T-helper 1 cell (primary cell): ENCODE measurements at places on chromosomes 2 and 18.

DNA sequence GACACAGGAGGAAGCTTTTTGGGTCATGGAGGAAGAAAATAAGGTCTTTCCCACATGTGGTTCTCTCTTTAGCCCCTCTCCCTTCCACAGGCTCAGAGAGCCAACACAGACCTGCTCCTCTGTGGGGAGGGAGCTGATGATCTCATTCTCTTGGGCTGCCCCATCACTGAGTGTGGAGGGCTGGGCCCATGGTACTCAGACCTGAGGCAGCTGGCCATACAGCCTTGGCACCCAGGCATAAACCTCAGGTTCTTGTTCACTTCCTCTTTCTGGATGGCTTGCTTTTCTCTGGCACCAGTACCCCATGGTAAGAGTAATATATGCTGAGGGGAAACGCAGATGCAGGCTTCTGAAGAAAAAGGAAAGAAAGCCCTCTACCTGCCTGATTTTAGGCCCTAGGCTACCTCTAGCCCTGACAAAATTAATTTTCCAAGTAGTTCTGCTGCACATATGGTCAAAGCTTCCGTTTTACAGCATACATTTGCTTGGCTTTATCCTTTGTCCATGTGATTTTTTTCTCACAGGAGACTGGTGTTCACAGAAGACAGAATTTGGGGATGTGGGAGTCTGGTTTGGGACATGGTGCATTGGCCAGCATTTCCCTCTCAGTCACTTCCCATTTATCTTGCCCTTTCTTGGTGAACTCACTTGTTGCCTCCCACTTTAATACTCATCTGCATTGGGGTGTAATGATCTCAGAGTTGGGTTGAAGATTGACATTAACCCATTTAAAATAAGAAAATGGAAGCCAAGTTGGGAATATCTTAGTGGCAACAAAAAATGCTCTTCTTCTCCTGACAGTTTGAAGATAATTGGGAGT is 11.1 kb downstream of the DHRS9 start:
- no peak for DNase-seq

- DNase-seq: no peak
These were observed 32.6 kb upstream of the NPC1 start for GRCh38 chr18:23618862-23619387.

DNA sequence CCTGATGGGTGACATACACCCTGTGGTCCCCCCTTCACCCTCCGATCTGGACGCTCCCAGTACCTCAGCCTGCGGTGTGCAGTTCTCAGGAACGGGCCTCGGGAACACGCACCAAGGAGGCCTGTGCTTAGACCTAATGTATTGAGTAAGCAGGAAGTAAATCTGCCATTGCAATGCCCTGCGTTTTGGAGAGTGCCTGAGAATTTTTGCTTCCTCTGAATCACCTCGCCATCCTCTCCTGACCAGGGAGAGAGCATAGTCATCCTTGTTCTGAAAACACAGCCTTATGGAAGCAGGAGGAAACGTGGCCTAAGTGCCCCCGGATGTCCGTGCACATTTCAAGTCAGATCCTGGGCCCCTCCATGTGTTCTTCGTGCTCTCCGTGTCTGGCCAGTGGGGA is 272.2 kb downstream of the NDUFA10 start:
- no peak for DNase-seq

GRCh38 chr2:158969715-158970240 is 1.3 kb downstream of the TANC1 start:
- DNase-seq: no peak

- no peak for DNase-seq
These were observed 480.1 kb upstream of the TCF4 start for GRCh38 chr18:56067969-56068671.

DNA sequence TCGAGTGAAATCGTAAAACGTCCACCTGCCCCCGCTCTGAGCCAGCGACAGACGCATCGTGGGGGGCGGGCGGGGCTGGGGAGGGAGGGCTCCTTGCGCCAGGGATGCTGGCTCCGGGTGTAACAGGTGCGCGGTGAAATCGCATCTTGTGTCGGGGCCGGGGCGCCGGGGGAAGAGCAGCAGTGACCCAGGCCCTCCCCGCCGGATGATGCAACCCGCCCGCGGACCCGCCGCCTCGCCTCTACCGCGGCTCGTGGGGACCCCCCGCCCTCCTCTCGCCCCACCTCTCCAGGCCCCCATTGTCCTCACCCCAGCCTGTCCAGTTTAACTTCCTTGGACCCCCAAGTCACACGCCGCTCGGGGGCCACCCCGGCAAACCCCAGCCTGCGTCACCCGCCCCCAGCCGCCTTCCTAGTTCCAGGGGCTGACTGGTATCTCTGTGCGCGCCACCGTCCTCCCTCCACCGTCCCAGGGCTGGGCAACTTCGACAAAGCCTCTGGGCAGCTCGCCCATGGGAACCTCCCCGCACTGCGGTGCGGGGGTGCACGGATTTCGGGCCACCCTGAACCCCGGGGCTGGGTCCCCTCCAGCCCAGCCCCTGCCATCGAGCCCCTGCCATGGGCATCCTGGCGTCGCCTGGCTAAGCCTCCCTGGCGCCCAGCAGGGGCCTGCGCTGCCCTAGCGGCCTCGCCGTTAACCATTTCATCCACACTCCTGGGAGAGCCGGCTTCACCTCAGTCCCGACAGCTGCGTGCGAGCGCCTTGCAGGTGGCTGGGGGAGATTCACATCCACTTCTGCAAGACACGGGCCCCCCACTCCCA is 799 bp upstream of the KIF1A start:
- no peak for DNase-seq

DNA sequence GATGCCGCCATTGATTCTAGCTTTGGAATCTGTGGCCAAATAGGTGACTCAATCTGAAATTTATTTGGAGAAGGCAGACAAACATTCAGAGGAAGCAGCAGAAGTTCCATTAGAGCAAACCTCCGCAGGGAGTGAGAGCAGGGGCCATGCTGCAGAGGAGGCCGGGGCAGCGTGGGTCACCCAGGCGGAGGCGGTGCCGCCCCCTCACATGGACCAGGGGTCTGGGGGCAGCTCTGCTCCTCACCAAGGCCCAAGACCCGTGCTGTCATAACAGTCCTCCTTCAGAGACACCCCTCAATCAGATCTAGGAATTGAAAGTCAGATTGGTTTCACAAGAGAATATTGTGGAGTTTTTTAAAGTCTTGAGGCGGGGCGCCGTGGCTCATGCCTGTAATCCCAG is 92.4 kb downstream of the GBX2 start:
- no peak for DNase-seq

GRCh38 chr2:38740851-38741731 is 10.1 kb downstream of the SRSF7 start:
- no peak for DNase-seq

DNA sequence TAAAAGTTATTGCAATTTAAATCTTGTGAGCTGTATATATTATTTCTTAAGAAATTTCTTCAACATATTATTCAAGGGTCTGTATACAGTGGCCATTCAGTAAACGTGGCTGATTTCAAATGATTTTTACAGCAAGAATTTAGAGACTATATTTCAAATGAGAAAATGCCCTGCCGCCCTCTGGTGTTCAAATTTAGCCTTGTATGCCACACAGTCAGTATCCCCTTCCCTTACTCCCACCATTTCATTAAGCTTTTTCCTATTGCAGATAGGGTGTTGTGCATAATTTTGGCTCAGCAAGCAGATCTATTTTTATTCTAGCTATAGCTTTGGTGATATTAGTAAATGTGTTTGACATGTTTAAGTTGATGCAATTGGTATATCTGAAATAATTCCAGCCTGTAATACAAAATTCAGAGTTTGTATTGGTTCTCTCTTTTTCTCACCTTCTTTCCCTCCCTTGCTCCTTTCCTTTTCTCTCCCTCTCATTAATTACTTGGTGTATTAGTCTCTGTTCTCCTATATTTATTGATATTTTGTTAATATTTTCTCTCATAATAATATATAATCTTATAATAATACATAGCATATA is 22.8 kb upstream of the SCN7A start:
- DNase-seq: no peak

DNA sequence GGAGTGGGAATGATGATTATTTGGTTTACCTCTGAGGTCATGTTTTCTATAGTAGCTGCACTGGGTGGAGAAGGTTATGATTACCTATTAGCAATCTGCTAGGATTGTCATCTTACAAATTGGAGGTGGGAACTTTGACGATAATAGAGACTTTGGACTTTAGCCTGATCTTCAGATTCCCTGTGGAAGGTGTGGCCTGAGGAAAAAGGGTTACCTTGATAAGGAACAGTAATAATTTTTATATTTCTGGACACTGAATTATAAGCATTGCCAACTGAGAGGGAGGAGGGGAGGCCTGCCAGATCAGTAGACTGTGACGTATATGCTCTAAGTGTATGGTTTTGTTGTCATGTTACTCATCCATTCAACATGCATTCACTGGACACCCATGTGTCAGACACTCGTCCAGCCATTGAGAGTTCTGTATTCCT is 183.4 kb upstream of the FOSL2 start:
- no peak for DNase-seq

GRCh38 chr2:5377323-5377722 is 314.9 kb upstream of the SOX11 start:
- no peak for DNase-seq

- peak; percentile 74 for DNase-seq
These were observed 64.0 kb downstream of the MBP start for GRCh38 chr18:77068321-77069312.

GRCh38 chr2:19722531-19722971 is 179.2 kb downstream of the TTC32 start:
- DNase-seq: no peak

- DNase-seq: no peak
These were observed 46.1 kb upstream of the UBE2F start for GRCh38 chr2:237920673-237921072.

DNA sequence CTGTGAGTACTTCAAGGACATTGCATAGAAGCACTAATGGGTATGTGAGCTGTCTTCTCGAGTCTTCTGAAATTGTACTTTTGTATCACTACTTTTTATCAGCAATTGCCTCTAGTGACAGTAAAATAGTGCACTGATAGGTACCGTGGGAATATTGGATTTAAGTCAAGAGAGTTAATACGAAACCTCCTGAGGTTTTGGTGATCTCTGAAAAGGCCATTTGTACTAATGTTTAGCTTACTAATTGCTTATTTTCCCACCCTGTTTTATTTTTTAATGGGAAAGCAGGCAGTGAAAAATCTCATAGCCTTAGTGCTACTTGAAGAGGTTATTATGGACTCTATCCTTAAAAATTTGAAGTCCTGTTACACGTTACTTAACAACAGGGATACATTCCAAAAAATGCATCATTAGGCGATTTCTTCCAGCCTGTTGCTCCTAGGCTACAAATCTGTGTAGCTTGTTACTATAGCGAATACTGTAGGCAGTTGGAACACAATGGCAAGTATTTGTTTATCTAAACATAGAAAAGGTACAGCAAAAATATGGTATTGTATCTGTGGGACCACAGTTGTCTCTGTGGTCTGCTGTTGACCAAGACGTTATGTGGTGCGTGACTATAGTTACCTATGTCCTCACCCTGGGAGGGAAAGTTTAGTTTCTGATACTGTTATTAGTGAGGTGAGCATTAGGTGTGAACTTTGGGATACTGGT is 65.9 kb downstream of the CAB39 start:
- DNase-seq: no peak

- DNase-seq: no peak
These were observed 2.9 kb upstream of the EML6 start for GRCh38 chr2:54720563-54720962.

DNA sequence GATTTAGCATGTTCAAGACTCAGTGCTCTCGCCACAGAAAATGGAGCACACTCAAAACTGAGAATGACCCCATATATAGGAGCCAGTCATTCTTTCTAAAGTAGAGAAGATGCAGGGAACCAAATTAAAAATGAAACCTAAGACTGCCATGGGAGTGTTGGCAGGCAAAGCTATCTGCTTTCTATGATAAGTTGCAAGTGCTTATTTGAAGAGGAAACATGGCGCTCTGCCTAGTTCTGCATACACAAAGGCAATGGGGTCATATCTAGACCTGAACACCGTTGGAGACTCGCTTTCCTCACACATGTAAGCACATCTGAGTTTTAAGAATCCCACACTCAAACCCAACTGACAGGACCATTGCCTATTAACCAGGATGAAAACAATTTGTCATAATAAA is 292.5 kb downstream of the ALK start:
- DNase-seq: no peak

DNA sequence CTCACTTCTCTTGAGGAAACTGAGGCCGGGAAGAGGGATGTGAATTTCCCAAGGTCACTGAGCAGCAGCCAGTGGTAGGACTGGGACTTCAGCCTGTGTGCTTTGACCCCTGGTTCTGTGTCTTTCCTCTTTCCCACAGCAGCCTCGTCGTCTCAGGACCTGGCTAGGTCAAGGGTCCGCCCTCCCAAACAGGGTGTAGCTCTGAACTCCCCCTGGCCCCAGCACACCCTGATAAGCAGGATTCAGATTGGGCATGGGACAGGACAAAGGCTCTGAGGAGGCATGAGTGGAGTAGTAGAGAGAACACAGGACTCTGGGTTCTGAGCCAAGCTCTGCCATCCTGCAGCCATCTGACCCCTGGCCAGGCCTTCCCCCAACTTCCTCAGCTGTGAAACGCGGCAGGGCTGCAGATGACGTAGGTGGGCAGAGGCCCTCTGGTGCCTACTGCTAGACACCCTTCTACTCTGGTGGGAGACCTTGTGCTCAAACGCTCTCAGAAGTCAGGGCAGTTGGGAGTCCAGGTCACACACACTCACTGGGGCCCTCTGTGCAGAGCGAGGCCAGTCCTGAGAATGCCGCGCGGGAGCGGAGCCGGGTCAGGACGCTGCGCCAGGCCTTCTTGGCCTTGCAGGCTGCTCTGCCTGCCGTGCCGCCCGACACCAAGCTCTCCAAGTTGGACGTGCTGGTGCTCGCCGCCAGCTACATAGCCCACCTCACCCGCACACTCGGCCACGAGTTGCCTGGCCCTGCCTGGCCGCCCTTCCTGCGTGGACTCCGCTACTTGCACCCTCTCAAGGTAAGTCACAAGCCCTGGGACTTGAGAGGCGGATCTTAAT is 984 bp downstream of the TCF23 start:
- no peak for DNase-seq

DNA sequence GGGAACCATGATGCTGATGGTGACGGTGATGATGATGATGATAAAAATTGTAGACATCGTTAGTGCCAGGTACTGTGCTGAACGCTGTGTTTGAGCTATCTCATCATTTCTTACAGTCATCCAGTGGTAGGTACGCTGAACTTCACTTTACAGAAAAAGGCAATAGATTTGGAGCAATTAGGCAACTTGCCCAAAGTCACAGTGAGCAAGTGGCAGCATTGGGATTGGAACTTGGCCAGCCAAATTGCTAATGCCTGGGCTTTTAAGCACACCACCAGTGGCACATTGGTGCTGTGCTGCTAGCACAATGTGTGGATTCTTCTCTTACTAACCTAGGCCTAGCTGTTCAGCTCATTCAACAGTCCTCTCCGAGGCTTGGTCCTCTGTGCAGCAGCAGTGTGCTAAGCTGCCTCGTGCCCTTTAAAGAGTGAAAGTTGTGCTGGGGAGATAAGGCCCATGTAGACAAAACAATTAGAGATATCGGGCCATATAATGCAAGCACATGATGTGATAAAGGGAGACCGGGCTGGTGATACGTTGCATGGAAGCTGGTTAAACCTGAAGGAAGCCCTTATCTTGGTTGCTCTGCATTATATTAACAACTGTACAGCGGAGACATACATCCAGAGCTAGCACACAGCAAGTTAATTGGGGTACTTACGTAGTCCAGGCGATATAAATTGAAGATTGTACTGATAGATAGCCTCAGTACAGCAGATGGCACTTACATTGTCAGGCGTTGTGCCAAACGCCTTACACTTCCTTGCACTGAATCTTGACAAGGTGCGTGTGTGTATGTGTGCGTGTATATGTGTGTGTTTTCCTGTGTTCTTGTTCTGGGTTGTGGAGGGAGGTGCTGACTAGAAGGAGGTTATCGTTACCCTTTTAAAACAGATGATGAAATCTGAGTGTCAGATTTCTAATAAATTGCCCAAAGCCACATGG is 28.4 kb downstream of the HK2 start:
- no peak for DNase-seq

GRCh38 chr2:24008672-24009366 is 1.1 kb upstream of the MFSD2B start:
- DNase-seq: no peak
